Colonic mucosa (tissue), 4 donors: ENCODE measurements at places on chromosomes 12 and 14. TPM values are rescaled to one million over a fixed set of nuclear protein-coding genes. Genes with fewer than 3 reads are reported as not detected.

LBHD2 gene
- not detected for total RNA-seq

DNA sequence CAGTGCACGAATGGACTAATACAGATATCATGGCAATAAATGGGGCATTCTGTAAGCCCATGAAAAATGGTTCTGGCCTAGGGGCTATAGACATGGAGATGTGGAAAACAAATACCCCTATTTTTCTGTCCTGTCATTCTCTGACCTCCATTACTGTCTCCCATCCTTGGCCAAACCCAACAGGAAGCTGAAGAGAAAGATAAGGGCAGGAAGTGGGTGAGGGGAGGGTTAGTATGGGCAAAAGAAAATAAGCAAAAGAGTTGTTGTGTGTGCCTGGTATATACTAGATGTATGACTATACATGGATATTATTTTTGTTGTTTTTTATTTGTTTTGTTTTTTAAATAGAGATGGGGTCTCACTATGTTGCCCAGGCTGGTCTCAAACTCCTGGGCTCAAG lies 339.3 kb downstream of the PCNX1 start:
- DNase-seq, result no peak
- H3K4me1 ChIP-seq, result no peaks in the 10 kb centered on the region
- H3K4me3 ChIP-seq, result no peak overlapping the region
- no peak overlapping the region for H3K27ac ChIP-seq

RD3L gene
- total RNA-seq, result not detected

KCNK10 gene
- total RNA-seq, result 2.1 TPM

OR6C2 gene
- not detected for total RNA-seq
